ENCODE measurements at places on chromosomes 6 and 20.

DNA sequence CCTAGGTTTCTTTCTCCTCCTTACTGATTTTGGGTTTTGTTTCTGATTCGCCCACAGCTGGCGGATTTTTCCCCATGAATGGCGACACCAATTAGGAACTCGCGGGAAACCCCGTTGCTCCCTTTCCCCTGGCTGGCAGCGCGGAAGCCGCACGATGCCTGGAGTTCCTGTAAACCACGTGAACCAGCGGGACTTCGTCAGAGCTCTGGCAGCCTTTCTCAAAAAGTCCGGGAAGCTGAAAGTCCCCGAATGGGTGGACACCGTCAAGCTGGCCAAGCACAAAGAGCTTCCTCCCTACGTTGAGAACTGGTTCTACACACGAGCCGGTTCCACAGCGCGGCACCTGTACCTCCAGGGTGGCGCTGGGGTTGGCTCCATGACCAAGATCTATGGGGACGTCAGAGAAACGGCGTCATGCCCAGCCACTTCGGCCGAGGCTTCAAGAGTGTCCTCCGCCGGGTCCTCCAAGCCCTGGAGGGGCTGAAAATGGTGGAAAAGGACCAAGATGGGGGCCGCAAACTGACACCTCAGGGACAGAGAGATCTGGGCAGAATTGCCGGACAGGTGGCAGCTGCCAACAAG, 3.2 kb upstream of the SEC23B start:
- DNase-seq = peak; percentile 17

GRCh38 chr20:12023194-12023795, 105.6 kb downstream of the BTBD3 start:
- no peak for DNase-seq

DNA sequence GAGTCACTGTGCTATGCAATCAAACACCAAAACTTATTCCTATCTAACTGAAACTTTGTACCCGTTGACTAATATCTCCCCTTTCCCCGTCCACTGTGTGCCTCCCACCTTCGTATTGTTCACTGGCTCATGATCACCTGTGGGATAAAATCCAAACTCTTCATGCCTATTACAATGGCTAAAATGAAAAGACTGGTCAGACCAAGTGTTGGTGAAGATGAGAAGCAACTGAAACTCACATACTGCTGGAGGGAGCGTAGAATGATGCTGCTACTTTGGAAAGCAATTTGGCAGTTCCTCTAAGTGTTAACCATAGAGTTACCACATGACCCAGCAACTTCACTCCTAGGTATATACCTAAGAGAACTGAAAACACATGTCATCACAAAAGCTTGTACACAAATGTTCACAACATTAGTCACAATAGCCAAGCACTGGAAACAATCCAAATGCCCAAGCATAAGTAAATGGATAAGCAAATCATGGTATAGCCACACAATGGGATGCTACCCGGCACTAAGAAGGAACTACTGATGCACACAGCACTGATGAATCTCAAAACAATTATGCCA, 13.1 kb downstream of the RPS10 start:
- peak; percentile 36 for DNase-seq

GRCh38 chr6:21003780-21004541, 469.7 kb downstream of the CDKAL1 start:
- peak; percentile 69 for DNase-seq

DNA sequence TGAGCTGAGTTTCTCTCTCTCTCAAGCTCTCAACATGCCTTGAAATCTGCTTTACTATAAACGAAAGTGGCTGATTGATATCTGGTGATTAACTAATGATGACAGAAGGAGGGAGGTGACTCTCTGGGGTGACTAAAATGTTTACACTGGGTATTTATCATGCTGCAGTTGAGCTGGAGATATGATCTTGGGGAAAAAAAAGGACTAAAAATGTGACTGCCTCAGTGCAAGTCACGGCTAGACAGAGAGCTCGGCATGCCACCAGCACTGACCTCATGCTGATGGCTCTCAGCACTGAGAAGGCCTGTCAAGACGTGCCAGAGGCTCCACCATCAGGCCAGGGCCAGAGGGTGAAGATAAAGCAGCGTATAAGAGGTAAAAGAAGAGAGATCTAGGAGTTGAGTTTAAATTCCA, 103.1 kb upstream of the SPACA1 start:
- DNase-seq = peak; percentile 52

DNA sequence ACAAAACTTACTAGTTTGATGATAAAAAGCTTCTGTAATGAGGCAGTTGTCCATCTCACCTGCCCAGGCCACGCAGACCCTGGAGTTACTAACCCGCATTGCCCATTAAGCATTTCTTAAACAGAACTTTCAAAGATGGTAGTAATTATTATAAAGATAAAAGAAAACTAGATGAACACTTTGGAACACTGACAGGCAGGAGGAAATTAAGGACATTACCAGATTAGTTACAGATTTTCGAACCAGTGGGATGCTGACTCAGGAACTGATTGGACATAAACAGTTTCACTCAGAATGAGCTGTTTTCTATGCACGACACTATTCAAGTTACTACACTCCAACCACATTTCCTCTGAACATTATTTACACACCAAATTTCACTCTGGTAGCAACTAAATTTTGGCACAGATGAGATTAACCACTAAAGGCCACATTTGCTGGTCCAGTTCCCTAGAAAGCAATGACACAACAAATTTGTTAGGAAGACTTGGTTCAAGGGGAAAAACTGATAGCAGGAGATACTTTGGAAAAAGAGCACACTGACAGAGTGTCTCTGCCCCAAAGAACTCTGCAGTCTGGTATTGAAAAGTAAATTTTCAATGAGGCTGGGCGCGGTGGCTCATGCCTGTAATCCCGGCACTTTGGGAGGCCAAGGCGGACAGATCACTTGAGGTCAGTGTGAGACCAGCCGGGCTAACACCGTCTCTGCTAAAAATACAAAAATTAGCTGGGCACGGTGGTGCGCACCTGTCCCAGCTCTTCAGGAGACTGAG, 3.0 kb downstream of the ROMO1 start:
- DNase-seq = peak; percentile 60

DNA sequence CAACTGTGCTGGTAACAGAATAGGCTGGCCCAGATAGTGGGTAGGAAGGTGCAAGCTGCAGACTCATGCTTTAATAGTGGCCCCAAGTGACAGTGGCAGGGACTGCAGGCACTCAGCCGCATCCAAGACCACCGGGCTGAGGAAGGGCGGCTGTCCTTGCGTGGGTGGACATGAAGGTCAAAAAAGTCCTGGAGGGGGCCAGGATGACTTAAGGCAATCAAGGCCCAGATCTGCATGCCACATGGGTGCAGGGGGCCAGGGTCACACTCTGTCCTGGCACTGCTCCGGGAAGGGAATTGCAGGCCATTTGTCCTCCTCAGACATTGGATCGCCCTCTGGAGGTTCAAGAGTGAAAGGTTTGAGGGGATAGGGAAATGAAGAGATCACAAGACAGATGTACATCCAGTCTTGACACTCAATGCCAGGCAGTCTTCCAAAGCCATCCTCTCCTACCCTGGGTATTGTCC, 10.4 kb upstream of the VNN2 start:
- no peak for DNase-seq

DNA sequence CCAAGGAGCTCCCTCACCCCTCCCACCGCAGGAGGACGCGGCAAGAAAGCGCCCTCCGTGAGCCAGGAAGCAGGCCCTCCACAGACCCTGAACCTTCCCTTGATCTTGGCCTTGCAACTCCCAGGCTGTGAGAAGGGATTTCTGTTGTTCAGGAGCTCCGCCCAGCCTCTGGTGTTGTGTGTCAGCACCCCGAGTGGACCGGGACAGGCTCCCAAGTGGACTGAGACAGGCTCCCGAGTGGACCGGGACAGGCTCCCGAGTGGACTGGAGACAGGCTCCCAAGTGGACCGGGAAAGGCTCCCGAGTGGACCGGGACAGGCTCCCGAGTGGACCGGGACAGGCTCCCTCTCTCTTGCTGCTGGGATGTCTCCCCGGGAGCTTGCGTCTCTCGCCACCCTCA, 9.3 kb upstream of the NTSR1 start:
- no peak for DNase-seq

DNA sequence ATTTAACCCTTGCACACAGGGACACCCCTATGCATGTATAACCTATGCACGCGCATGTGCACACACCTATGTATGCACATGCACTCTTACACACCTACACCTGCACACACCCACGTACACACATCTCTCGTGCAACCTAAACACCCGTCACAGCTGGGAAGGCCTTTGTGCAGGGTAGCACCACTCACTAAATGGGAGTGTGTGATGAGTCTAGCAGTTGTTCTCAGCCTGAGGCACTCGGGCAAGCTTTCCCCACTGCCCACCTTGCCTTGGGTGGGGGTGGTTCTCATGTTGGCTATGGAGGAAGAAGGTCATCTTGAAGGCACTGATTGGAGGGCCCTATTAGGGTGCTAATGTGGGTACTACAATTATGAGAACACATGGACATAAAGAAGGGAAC, 85.8 kb downstream of the DLL1 start:
- DNase-seq = no peak

DNA sequence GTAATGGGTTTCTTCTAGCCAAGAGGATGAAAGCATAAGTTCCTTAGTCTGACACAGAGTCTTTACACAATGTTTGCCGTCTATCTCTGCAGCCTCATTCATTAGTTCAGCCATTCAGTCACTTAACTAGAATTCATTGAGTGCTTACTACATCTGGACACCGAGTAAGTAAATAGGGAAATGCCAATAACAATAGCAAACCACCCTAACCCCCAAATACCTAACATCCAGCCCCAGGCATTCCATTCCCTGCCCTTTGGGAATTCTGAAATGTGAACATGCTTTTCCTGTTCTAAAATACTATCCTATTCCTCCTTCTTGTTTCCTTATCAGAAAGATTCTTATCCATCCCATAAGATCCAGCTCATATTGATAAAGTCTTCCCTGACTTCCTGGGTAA, 277.6 kb upstream of the RNF217 start:
- peak; percentile 5 for DNase-seq

GRCh38 chr20:63531686-63532448, 5.3 kb downstream of the PTK6 start:
- DNase-seq = no peak

DNA sequence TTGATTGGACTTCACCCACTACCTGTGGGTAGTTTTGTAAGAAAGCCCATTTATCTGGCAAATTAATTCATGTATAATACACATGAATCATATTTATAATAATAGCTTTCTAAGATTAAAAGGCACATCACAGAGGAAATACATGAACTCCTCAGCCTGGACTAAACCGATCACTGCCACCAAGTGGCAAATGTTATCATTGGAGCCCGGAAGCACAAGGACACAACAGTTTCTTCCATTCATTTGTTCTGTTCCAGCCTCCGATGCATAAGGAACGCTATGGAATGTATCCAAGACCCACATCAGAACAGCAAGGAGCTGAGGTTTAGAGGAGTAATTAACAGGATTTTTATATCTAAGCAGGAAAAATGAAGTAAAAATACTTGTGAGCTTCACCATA, 13.9 kb upstream of the IPCEF1 start:
- DNase-seq = peak; percentile 62

- DNase-seq = no peak
Measured at GRCh38 chr6:96909811-96910210, 12.1 kb upstream of the NDUFAF4 start.

DNA sequence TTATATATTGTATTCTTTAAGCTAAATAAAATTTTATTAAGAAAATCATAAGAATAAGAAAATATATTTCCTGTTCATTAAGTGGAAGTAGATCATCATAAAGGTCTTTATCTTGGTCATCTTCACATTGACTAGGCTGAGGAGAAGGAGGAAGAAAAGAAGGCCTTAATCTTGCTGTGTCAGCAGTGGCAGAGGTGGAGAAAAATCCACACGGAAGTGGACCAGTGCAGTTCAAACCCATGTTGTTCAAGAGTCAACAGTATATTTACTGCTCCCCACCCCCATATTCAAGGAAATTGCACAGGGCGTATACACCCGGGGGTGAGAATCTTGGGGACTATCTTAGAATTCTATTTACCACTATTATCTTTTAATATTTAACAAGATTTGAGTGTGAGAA, 178.6 kb upstream of the SCGN start:
- DNase-seq = no peak

All from fibroblast of skin of right biceps (primary cell).